ENCODE measurements at places on chromosomes 13 and 19.

GRCh38 chr13:43072394-43072793, 49.0 kb downstream of the DNAJC15 start:
- DNase-seq: no peak

- no peak for DNase-seq
Measured at GRCh38 chr13:23965346-23965745, 68.0 kb upstream of the C1QTNF9B start.

DNA sequence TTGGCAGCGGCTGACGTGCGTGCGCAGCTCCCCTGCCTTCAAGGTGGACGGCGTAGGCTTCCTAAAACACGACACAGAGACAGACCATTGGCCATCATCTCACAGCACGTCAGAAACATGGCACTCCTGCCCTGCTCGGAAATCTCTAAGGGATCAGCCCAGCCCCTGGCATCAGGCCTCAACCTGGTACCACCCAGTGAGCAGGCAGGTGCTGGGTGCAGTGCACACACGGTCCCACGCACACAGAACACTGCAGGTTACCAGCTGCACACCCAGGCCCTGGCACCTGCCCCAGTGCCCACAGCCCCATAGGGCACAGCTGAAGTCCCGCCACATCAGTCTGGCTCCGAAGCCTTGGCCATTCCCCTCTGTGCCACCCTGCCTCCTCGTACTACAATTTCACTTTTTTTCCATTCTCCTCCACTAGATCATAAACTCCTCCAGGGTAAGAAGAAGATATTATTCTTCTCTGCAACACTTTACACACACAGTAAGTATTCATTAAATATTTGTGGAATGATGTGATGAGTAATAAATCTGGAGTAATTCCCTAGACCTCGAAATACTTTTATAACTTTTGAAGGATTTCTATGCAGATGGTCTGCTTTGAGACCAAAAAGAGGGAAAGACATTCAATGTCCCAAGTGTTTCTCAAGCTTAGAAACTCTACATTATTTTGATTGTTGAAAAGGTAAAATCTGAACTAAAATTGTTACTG, 156.4 kb downstream of the COL4A1 start:
- no peak for DNase-seq

GRCh38 chr19:16233081-16233776, 35.5 kb downstream of the AP1M1 start:
- DNase-seq: no peak

- DNase-seq: no peak
Measured at GRCh38 chr19:7251494-7251893, 42.7 kb downstream of the INSR start.

DNA sequence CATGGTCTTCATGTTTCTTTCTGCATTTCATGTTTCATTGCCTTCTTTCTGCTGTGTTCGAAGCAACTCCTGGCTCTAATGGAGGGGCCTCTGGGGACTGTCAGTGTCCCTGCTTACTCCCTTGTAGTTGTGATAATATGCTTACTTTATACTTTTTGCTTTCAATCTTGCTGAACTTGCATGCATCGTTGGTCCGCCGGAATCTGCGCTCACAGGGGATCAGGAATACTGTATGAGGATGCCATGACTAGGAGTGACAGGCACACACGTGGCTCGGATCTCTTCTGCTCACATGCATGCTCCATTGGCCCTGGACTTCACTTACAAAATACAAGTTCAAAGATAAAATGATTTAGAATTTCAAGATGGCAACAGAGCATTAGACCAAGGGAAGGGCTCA, 108.8 kb downstream of the SIPA1L3 start:
- DNase-seq: no peak

GRCh38 chr13:35163674-35164073, 221.6 kb downstream of the NBEA start:
- DNase-seq: no peak

DNA sequence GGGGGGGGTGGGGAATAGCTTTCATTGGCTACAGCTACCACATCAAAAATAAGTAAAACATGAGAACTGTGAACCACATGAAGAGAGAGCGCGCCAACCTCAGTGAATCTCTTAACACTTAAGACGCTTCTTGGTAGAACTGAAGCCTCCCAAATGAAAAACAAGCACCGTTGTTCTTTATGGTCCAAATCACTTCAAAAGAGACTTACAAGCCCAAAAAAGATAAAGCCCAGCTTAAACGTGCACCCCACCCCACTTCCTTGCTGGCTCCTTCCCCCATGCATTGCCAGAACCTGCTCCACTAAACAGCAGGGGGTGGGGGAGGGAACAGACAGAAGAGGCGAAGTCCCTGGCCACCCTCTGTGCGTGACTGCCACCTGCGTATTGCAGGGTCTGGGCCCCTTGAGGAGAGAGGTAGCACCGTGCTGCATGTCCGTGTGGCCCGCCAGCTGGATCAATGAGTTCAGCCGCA, 479.1 kb downstream of the FOXO1 start:
- no peak for DNase-seq

DNA sequence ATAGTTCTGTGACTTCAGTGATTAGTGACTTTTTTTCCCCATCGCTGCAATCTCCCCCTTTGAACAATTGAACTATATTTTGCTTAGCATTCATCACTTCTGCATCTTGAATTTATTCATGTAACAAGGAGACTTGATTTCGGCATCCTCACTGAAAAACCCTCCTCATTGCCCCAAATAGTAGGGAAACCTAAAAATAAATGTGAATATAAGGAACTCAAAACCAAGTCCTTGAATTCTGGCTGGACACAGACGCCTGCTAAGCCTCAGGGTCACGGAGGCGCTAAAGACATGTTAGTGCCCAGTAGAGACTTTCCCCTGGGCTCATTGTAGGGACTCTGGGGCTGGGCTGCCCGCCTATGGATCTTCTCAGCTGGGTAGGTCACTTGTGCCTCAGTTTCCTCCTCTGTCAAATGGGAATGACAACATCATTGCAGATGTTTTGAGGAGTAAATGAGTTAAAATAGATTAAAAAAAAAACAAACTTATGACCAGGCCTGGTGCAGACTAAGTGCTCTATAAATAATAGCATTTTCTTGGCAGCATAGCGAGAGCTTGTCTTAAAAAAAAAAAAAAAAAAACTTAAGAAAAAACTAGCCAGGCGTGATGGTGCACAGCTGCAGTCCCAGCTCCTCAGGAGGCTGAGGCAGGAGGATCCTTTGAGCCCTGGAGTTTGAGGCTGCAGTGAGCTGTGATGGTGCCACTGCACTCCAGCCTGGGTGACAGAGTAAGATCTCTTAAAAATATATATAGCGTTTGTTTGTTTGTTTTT, 1.8 kb upstream of the ADGRE5 start:
- no peak for DNase-seq

- DNase-seq: peak; percentile 39
Measured at GRCh38 chr19:10122045-10122444, 2.3 kb upstream of the EIF3G start.

DNA sequence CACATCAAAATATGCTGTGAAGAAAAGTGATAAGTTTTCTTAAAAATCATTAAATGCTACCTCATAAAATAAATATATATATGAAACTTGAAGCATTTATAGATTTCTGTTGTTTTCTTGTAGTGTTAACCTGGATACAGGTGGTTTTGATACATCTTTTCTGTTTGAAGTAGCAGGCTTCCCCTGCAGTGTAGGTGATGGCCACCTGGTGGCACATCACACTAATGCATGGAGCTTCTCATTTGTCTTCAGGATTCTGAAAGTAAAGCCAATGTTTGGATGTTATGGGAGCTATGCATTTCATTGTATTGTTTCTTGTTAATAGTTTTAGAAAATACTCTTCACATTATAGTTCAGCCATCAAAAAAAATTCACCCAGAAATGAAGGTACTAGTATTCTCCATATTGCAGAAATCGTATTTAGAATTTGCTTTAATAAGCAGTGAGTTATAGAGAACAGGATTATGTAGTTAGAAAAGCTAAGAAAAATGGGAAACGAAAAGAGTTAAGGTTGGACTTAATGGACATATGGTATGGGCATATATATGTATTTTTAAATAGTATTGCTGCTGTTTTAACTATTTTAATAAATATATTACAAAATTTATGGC, 18.7 kb downstream of the GPR180 start:
- DNase-seq: no peak
